Keratinocyte (primary cell): ENCODE measurements at places on chromosomes 6 and 20.

GRCh38 chr6:6556738-6557503 lies 31.6 kb upstream of the LY86 start:
- H3K27ac ChIP-seq, result no peak overlapping the region
- peaks cover 5% of the 10 kb centered on the region for H3K27me3 ChIP-seq
- H3K4me1 ChIP-seq, result peaks cover 18% of the 10 kb centered on the region
- H3K36me3 ChIP-seq, result no peaks in the 10 kb centered on the region

- H3K27me3 ChIP-seq, result no peaks in the 10 kb centered on the region
- H3K36me3 ChIP-seq, result no peaks in the 10 kb centered on the region
- H3K4me3 ChIP-seq, result no peak overlapping the region
- no peak overlapping the region for H3K27ac ChIP-seq
- DNase-seq, result no peak
- H3K4me1 ChIP-seq, result no peaks in the 10 kb centered on the region
Measured at GRCh38 chr6:113818578-113818977, 38.6 kb upstream of the MARCKS start.

- H3K36me3 ChIP-seq, result no peaks in the 10 kb centered on the region
- peaks cover 22% of the 10 kb centered on the region for H3K4me1 ChIP-seq
- no peak overlapping the region for H3K4me3 ChIP-seq
- no peak overlapping the region for H3K27ac ChIP-seq
- H3K27me3 ChIP-seq, result no peaks in the 10 kb centered on the region
Measured at GRCh38 chr20:33563788-33564187, 73.9 kb downstream of the CBFA2T2 start.

- H3K36me3 ChIP-seq, result peaks cover 14% of the 10 kb centered on the region
- peak overlapping the region; percentile 98 for H3K27ac ChIP-seq
- peak overlapping the region; percentile 72 for H3K4me3 ChIP-seq
Measured at GRCh38 chr6:30884521-30885480, 482 bp downstream of the DDR1 start.

DNA sequence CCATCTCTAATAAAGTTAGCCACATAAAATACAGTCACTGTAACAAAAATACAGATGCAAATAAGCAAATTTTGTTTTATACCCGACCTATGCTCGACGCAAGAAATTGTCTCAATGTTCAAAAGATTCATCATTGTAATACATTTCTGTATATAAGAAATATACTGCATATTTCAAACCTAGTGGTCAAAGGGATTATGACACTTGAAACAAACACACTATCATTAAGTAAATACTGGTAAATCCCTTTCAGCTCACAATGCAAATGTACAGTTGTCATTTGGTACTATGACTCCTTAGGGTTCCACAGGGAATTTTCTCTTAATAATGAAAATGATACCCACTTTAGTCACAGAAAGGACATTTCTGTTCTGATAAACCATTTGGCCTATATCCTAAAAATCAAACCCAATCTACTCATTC lies 2.2 kb downstream of the HIVEP2 start:
- peak overlapping the region; percentile 97 for H3K27ac ChIP-seq
- H3K27me3 ChIP-seq, result no peaks in the 10 kb centered on the region
- no peak overlapping the region for H3K4me3 ChIP-seq
- DNase-seq, result no peak
- H3K4me1 ChIP-seq, result peaks cover 34% of the 10 kb centered on the region

GRCh38 chr20:50020288-50020687 lies 37.5 kb downstream of the SNAI1 start:
- H3K27ac ChIP-seq, result peak overlapping the region; percentile 6
- no peak overlapping the region for H3K4me3 ChIP-seq
- H3K36me3 ChIP-seq, result no peaks in the 10 kb centered on the region
- no peaks in the 10 kb centered on the region for H3K27me3 ChIP-seq
- H3K4me1 ChIP-seq, result peaks cover 17% of the 10 kb centered on the region

GRCh38 chr20:35463455-35464300 lies 8.3 kb downstream of the CEP250 start:
- no peaks in the 10 kb centered on the region for H3K4me1 ChIP-seq
- H3K27me3 ChIP-seq, result no peaks in the 10 kb centered on the region
- DNase-seq, result no peak
- H3K27ac ChIP-seq, result no peak overlapping the region

DNA sequence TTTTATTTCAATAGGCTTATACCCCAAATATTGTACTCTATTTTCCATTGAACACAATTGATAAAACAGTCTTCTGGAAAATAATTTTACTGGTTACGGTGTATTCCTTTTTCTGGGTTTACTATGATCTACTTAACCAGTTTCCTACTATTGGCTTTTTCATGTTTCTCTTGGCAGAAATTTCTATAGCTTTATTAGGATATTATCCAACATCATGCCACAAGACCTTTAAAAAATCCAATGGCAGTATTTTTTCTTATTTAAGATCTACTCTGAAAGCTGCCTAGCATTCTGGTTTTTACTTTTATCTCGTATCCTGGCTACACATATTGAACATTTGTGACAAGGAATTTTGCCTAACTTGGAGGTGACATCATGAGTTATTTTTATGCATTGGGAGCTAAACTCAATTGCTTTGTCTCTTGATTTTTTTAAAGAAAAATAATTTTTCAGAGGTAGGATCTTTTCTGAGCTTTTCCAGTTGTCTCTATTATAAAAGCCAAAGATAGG lies 45.5 kb downstream of the SLC9A8 start:
- no peak for DNase-seq
- H3K27me3 ChIP-seq, result no peaks in the 10 kb centered on the region
- no peak overlapping the region for H3K4me3 ChIP-seq
- no peak overlapping the region for H3K27ac ChIP-seq
- peaks cover 16% of the 10 kb centered on the region for H3K4me1 ChIP-seq

- H3K4me1 ChIP-seq, result no peaks in the 10 kb centered on the region
- no peaks in the 10 kb centered on the region for H3K27me3 ChIP-seq
- peaks cover 15% of the 10 kb centered on the region for H3K36me3 ChIP-seq
- H3K4me3 ChIP-seq, result no peak overlapping the region
- DNase-seq, result no peak
- H3K27ac ChIP-seq, result no peak overlapping the region
Measured at GRCh38 chr6:38671885-38672467, 31.0 kb downstream of the GLO1 start.

DNA sequence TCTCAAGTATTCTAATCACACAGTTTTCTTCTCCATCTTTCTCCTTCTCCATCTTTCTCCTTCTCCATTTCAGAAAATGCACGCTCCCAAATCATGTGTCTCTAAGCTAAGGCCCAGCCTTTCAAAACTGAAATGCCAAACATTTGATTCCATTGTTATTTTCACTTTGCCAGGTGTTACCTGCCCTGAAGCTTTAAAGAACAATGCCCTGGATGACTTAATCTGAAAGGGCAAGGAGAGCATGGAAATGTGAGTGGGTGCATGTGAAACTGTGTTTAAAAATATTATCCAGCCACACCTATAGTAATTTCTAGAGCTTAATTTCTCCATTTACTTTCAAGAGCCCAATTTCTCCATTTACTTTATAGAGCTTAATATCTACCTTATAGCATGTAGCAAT lies 42.4 kb upstream of the GCLC start:
- no peaks in the 10 kb centered on the region for H3K36me3 ChIP-seq
- H3K27me3 ChIP-seq, result no peaks in the 10 kb centered on the region
- H3K4me3 ChIP-seq, result no peak overlapping the region
- no peak overlapping the region for H3K27ac ChIP-seq
- peaks cover 17% of the 10 kb centered on the region for H3K4me1 ChIP-seq

DNA sequence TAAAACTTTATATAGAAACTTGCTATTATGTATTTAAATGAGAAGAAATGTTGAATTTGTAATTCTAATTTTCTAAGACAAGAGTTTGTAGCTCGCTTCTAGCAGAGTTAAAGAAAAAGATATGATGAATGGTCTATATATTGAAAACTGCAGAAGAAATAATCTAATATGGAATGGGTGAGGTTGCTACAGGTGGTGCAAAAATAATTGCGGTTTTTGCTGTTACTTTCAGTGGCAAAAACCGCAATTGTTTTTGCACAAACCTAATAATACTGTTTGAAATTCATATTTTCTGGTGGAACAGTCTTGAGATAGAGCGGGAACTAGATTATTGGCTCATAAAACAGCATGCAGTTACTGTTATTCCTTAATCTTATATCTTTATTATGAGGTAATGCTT lies 23.9 kb downstream of the EYA4 start:
- no peaks in the 10 kb centered on the region for H3K27me3 ChIP-seq
- H3K4me1 ChIP-seq, result no peaks in the 10 kb centered on the region
- no peaks in the 10 kb centered on the region for H3K36me3 ChIP-seq
- no peak overlapping the region for H3K4me3 ChIP-seq
- DNase-seq, result no peak

DNA sequence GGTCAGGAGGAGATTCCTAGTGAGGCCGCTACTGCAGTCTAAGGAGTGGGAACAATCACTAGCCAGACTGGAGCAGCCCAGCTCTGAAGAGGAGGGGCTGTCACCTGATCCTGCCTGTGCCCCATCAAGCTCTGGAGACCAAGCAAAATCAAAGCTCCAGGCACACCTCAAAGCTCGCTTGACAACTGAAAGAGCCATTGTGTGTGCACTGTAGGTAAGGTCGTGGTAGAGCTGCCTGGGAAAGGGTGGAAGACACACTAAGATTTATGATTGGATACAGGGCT lies 58.2 kb downstream of the CSE1L start:
- H3K27me3 ChIP-seq, result no peaks in the 10 kb centered on the region
- H3K27ac ChIP-seq, result no peak overlapping the region
- no peak for DNase-seq
- no peak overlapping the region for H3K4me3 ChIP-seq
- peaks cover 15% of the 10 kb centered on the region for H3K36me3 ChIP-seq

GRCh38 chr6:165183496-165184140 lies 125.8 kb downstream of the C6orf118 start:
- no peak overlapping the region for H3K27ac ChIP-seq
- no peak overlapping the region for H3K4me3 ChIP-seq
- H3K36me3 ChIP-seq, result no peaks in the 10 kb centered on the region
- no peak for DNase-seq
- H3K27me3 ChIP-seq, result no peaks in the 10 kb centered on the region

GRCh38 chr6:134864558-134864957 lies 85.3 kb downstream of the ALDH8A1 start:
- no peak overlapping the region for H3K27ac ChIP-seq
- H3K4me3 ChIP-seq, result no peak overlapping the region
- no peak for DNase-seq
- H3K36me3 ChIP-seq, result no peaks in the 10 kb centered on the region
- H3K27me3 ChIP-seq, result no peaks in the 10 kb centered on the region
- no peaks in the 10 kb centered on the region for H3K4me1 ChIP-seq

DNA sequence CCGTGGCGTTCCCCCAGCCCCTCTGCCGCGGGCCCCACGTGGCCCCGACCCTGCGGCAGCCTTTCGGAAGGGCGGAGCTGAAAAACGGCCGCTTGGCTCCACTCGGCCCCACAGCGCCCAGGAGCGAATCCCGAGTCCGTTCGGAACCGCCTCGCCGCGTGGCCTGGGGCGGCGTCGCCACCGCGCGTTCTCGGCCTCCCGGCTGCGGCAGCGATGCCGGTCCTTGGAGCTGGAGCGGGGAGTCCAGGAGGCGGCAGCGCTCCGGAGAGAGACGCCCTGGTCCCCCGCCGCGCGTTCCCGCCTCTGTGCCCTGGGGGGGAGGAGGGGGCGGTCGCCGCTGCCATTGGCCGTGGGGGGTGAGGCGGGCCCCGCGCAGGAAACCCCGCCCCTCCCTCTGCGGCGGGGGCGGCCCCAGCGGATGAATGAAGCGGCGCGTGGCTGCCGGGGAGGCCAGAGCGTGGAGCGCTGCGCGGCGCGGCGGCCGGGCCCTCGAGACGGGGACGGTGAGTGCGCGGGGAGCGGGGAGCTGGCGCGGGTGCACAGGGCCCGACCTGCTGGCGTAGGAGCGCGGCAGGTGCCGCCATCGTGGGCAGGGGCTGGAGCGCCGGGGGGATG lies at the start of gene SLCO4A1:
TSS of gene SLCO4A1 (plus strand) at position 453 of the 615 bp plus-strand sequence. CDS start 13,952 bp downstream, outside the sequence.
- no peak for DNase-seq
- H3K4me3 ChIP-seq, result peak within 1 kb of the TSS; percentile 61
- peaks cover 22% of the 10 kb centered on the region for H3K27me3 ChIP-seq
- no peak within 1 kb of the TSS for H3K27ac ChIP-seq

DNA sequence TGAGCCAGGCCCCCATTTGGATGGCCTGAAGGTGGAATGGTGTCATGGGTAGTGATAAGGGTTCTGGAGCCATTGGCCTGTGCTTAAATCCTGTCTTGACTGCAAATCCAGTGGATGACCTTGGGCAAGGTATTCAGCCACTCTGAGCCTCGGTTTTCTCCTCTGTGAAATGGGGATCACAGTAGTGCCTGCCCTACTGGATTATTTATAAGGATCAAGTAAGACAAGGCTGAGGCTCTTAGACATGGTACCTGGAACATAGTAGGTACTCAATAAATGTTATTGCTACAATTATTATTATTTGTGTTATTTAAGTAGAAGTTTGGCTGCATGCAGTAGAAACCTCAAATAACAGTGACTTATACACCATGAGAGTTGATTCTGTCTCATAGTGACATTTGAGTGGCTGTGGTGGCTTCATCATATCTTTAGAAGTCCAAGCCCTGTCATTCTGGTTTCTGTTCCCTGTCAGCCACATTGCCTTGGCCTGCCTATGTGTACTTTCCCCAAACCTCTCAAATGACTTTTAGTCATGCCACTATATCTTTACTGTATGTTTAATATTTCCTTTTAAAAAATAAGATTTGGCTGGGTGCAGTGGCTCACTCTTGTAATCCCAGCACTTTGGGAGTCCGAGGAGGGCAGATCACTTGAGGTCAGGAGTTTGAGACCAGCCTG lies 37.6 kb upstream of the CHMP4B start:
- peaks cover 6% of the 10 kb centered on the region for H3K36me3 ChIP-seq
- DNase-seq, result no peak
- peaks cover 4% of the 10 kb centered on the region for H3K4me1 ChIP-seq
- H3K4me3 ChIP-seq, result no peak overlapping the region

GRCh38 chr6:44775121-44775520 lies 387.6 kb downstream of the CDC5L start:
- H3K36me3 ChIP-seq, result no peaks in the 10 kb centered on the region
- no peak for DNase-seq
- H3K27me3 ChIP-seq, result no peaks in the 10 kb centered on the region
- H3K4me1 ChIP-seq, result no peaks in the 10 kb centered on the region
- H3K4me3 ChIP-seq, result no peak overlapping the region

DNA sequence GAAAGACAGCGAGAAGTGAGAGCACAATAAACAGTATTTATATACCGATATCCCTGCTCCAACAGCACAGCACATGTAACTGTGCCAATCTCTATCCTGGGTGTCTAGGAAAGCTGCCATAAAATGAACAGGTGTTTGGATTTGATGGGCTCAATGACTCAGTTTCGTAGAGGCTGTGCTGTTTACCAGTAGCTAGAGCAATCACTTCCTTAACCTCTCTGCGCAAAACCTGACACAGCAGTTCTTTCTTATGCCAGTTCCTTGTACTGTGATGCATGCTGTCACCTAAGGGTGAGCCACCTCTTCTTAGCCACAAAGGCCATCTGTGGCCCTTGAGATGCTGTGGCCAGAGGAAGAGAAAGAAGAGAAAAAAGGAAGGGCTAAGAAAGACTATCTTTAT lies 59.3 kb downstream of the SHPRH start:
- H3K4me3 ChIP-seq, result no peak overlapping the region
- no peak for DNase-seq
- peaks cover under 1% of the 10 kb centered on the region for H3K36me3 ChIP-seq

GRCh38 chr20:63529180-63529860 lies 7.9 kb downstream of the PTK6 start:
- H3K36me3 ChIP-seq, result peaks cover 12% of the 10 kb centered on the region
- no peak overlapping the region for H3K27ac ChIP-seq
- no peaks in the 10 kb centered on the region for H3K27me3 ChIP-seq
- peaks cover 8% of the 10 kb centered on the region for H3K4me1 ChIP-seq

GRCh38 chr6:16355238-16355637 lies 116.9 kb downstream of the GMPR start:
- DNase-seq, result no peak
- H3K4me3 ChIP-seq, result no peak overlapping the region
- H3K36me3 ChIP-seq, result no peaks in the 10 kb centered on the region
- peaks cover 30% of the 10 kb centered on the region for H3K4me1 ChIP-seq
- no peaks in the 10 kb centered on the region for H3K27me3 ChIP-seq
- H3K27ac ChIP-seq, result no peak overlapping the region
